ENCODE measurements at places on chromosomes 2 and 18.

DNA sequence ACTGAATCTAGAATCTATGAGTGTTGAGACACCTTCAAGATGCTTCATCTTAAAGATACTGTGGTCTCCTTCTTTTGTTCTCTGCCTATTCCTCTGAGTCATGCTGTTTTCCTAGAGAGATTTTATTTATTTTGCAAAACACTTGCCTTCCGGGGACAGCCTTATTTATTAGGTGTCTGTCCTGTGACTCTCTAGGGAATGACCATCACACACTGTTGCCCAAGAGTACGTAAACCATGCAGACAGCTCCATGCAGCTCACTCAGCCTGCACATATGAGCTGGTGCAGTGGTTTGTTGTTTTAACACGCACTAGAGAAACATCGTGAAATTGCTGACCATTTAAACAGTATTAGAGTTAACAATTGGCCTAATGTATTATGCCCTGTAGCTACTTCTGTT is 12.4 kb upstream of the ADCYAP1 start:
- no peak for DNase-seq

- no peak for DNase-seq
Observed at GRCh38 chr2:45330637-45331409, 280.2 kb downstream of the SRBD1 start.

GRCh38 chr2:6822406-6822805 is 43.3 kb downstream of the CMPK2 start:
- DNase-seq = no peak

DNA sequence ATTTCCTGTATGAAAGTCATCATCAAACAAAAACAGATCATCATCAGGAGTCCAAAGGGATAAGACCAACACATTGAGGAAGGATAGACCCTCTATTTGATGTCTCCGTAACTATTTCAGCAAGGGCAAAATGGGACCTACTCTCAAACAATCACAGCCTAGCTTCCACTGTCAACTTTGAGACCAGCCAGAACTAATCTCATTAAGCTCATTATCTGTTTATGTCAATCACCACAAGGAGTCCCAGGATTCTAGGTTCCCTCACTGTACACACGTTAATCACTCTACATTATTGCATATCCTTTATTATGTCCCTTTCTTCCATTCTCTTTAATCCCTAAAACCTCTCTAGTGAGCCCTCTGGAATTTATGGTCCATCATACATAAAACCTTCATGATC is 370.3 kb upstream of the LINC00305 start:
- no peak for DNase-seq

DNA sequence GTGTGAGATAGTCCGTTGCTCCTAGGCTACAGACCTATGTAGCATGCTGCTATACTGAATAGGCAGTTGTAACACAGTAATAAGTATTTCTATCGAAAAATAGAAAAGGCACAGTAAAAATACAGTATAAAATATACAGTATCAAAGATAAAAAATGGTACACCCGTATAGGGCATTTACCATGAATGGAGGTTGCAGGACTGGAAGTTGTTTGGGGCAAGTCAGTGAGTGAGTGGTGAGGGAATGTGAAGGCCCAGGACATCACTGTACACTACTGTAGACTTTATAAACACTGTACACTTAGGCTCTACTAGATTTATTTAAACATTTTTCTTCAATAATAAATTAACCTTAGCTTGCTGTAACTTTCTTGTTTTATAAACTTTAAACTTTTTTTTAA is 3.5 kb downstream of the MAP3K20 start:
- DNase-seq = no peak

DNA sequence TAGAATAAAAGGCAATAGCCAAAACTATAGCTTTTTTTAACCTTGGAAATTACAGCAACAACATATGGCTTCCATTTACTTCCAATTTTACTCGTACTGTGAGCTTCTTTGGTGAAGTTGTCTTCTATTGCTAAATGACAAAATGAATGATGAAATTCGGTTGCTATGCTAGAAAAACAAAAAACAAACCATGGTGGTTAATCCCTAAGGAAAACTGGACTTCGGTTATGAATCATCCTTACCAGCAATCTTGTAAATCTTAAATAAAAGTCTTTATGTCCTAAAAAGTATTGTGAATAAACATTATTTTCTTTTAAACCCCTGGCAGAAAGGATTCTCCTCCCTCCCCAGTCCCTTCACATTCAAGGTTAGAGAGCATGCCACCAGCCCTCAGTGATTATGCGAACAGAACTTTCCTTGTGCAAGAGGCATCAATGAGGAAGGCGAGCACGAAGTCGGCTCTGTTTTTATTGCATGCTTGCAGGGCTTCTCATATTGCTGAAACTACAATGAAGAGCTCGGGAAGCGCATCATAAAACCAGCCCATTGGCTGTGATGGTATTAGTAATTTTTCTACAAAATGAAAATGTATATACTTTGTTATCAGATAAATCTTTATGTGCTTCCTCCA is 62.9 kb downstream of the ZNF521 start:
- DNase-seq = no peak

DNA sequence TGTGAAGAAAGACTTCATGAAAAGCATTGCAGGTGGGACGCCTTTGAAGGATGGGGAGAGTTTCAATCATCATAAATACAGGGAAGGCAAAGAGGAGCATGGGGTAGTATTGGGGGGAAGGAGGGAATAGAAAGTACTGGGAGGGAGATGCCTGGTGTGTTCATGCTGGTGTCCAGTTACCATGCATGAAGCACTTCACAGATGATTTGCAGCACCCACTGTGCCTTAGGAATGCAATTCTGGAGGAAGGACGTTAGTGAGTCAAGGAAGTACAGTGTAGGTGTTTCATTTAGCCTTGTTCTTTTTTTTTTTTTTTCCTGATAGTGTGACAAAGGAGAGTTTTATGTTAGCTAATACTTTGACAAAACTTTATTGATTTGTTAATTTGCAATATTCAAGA is 36.8 kb downstream of the ADAM23 start:
- no peak for DNase-seq

GRCh38 chr2:153770359-153770991 is 101.2 kb upstream of the GALNT13 start:
- DNase-seq = no peak

GRCh38 chr18:43662657-43663056 is 385.4 kb upstream of the SYT4 start:
- DNase-seq = no peak

- no peak for DNase-seq
Observed at GRCh38 chr2:184689638-184690037, 91.3 kb downstream of the ZNF804A start.

DNA sequence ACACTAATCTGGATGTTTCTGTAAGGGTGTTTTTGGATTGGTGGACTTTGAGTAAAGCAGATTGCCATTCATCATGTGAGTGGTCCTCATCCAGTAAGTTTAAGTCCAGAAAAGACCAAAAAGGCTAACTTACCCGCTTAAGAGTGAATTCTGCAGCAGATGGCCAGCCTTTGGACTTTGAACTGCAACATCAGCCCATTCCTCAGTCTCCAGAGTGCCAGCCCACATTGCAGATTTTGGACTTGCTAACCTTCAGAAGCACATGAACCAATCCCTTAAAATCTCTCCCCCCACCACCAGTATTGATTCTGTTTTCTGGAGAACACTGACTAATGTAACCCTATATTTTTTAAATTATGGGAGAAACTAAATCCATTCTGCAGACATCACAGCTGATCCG is 30.0 kb upstream of the SPATS2L start:
- no peak for DNase-seq

GRCh38 chr18:78679613-78680260 is 299.9 kb upstream of the SALL3 start:
- DNase-seq = no peak

DNA sequence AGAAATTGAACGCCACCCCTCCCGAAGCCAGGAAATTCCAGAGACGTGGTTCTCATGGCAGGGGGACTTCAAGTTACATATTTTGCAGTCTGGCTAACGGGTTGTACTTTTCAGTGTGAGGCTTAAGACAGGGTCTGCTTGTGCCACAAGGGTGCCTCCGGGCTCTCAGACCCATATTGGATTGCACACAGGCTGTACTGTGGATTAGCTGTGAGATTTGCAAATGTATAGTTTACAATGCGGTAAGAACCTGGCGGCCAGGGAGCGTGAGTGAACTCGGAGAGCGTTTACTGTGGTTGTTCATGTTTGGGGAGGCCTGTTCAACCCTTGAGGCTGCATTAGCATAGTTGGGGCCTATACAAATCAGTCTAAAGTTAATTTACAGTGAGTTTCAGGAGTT is 143.9 kb upstream of the SIX2 start:
- DNase-seq = no peak

- DNase-seq = no peak
Observed at GRCh38 chr2:198143156-198143555, 338.8 kb downstream of the PLCL1 start.

GRCh38 chr2:205273148-205273547 is 409.2 kb upstream of the NRP2 start:
- no peak for DNase-seq

- no peak for DNase-seq
Observed at GRCh38 chr2:165251366-165251765, 12.2 kb downstream of the SCN2A start.

DNA sequence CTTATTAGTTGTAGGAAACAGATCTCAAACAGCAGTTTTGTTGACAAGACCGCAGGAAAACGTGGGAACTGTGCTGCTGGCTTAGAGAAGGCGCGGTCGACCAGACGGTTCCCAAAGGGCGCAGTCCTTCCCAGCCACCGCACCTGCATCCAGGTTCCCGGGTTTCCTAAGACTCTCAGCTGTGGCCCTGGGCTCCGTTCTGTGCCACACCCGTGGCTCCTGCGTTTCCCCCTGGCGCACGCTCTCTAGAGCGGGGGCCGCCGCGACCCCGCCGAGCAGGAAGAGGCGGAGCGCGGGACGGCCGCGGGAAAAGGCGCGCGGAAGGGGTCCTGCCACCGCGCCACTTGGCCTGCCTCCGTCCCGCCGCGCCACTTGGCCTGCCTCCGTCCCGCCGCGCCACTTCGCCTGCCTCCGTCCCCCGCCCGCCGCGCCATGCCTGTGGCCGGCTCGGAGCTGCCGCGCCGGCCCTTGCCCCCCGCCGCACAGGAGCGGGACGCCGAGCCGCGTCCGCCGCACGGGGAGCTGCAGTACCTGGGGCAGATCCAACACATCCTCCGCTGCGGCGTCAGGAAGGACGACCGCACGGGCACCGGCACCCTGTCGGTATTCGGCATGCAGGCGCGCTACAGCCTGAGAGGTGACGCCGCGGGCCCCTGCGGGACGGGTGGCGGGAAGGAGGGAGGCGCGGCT is at the start of gene TYMS:
TYMS (plus strand) TSS at position 343 of the 690 bp plus-strand sequence; CDS start at position 433, 90 bp downstream.
- DNase-seq = no peak

DNA sequence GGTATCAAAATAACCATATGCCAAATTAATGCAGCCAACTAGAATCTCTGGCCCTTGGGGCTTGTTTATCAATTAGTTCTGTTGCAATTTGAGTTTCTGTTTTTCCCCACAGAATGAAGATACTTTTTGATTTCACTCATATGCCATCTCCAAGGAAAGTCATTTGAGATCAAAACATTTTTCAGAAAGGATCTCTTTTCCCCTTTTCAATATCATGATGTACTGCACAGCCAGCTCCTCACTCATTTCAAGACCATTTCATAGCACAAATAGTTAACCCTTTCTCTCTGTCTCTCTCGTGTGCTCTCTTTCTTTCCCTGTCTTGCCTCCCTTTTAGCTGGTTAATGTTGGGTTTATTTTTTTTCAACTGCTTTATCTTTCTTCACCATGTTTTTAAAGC is 387.3 kb downstream of the STK39 start:
- DNase-seq = no peak

GRCh38 chr2:109236147-109236546 is 107.1 kb downstream of the SH3RF3 start:
- no peak for DNase-seq

GRCh38 chr2:111898703-111899514 is 502 bp downstream of the MERTK start:
- no peak for DNase-seq

DNA sequence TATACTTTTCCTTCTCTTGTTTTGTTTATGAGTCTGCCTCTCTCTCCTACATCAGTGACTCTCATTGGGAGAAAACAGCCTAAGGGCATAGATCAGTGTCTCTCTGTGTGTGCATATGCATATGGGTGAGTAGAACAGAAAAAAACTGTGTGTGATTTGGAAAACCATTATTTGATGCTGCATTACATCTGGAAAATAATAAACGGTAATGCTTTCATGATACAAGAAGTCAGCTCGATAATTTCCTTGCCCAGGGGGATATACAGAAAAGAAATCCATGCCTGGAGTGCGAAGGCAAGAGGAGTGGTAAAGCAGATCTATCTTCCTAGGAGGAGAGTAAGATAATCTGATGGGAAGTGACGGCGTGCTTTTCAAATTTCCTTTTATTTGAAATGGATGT is 221.5 kb upstream of the LYPD1 start:
- DNase-seq = peak; percentile 90

DNA sequence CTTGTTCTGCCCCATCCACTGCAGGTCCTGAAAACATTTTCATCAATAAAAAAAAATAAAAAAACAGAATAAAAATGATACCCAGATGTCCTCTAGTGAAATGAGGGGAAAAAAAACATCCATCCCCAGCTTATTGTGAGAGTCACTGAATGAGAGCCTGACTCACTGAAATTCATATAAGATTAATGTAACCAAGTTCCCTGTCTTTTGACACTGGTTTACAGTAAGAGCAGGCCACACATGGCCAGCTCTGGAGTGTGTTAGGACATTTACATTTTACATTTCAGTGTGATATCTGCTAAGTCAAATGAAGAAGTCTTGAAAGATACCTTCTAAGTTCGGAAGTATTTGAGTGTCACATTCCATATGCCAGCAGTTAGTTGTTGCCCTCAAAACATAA is 21.1 kb upstream of the IL18R1 start:
- no peak for DNase-seq

DNA sequence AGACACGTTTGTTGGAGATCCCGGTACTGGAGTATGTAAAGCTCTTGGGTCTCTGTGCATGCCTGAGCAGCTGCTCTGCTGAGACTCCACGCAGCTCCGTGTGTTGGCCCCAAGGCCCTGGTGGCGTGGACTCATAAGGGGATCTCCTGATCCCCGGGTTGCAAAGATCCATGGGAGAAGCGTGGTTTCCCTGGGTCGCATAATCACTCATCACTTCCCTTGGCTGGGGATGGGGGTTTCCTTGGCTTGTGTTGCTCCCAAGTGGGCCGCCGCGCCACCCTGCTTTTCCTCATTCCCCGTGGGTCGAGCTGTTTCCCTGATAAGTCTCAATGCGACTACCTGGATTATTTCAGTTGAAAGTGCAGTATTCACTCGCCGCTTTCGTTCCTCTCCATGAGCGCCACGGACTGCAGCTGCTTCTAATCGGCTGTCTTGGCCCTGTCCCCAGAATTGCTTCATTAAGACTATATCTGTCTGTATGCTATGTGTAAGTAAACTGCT is 76.0 kb downstream of the EPC2 start:
- no peak for DNase-seq

GRCh38 chr2:161131074-161131680 is 29.1 kb upstream of the TANK start:
- DNase-seq = no peak

GRCh38 chr2:14944562-14945346 is 312.2 kb downstream of the LRATD1 start:
- DNase-seq = no peak

GRCh38 chr2:182182436-182182835 is 196.8 kb downstream of the PPP1R1C start:
- DNase-seq = no peak
